ENCODE measurements at places on chromosomes 13 and 19. TPM values are rescaled to one million over a fixed set of nuclear protein-coding genes. Genes with fewer than 3 reads are reported as not detected.

GRCh38 chr19:17720440-17720839, 1.2 kb downstream of the MAP1S start:
- no peaks in the 10 kb centered on the region for H3K36me3 ChIP-seq
- peaks cover 9% of the 10 kb centered on the region for H3K4me1 ChIP-seq
- H3K27me3 ChIP-seq, result no peaks in the 10 kb centered on the region
- H3K27ac ChIP-seq, result no peak overlapping the region

DNA sequence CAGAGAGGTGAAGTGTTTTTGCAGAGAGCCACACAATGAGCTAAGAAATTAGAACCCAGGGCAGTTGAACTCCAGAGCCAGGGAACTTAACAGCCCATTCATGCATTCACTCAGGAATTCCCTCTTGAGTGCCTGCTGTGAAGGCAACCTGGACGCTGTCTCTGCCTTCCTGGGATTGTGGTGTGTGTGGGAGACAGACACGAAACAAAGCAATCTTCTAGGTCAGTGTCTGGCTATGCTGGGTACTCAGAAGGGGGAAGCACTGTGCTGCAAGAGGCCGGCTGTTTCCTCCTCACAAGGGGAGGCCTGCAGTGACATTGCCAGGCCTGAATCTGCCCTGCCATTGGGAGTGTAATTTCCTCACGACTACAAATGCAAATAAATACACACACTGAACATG, 9.7 kb downstream of the BCKDHA start:
- no peak for DNase-seq
- no peaks in the 10 kb centered on the region for H3K36me3 ChIP-seq
- no peaks in the 10 kb centered on the region for H3K4me1 ChIP-seq
- no peak overlapping the region for H3K4me3 ChIP-seq
- no peaks in the 10 kb centered on the region for H3K27me3 ChIP-seq

DNA sequence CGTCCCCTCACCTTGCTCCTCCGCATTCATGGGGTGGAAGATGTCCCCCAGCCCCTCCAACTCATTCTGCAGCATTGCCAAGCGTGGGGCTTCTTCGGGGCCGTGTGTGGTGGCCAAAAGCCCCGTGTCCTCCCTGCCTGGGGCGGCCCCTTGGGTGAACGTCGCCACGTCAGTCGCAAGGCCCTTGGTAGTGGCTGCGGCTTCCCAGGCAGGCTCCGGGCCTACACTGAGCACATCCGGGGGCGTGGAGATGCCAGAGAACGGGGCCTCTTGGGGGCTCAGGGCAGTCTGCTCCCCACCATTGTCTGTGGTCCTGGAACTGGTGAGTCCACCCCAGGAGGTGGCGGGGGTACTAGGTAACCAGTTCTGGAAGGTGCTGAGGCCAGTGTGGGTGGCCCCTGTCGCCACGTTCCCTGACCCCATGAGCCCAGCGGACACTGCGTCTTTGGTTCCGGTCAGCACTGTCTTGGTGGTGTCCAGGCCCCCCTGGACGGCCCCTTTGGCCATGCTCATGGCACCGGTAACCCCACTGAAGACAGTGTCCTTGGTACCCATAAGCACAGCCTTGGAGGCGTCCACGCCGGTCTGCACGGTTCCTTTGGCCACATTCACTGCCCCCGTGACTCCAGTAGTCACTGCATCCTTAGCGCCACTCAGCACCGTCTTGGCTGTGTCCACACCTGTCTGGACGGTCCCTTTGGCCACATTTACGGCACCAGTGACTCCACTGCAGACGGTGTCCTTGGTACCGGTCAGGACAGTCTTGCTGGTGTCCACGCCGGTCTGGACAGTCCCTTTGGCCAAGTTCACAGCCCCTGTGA, 7.6 kb downstream of the PLIN4 start:
- H3K4me3 ChIP-seq, result no peak overlapping the region
- no peaks in the 10 kb centered on the region for H3K27me3 ChIP-seq
- H3K36me3 ChIP-seq, result no peaks in the 10 kb centered on the region
- DNase-seq, result no peak

- DNase-seq, result no peak
- H3K27ac ChIP-seq, result no peak overlapping the region
- peaks cover 6% of the 10 kb centered on the region for H3K4me1 ChIP-seq
- no peaks in the 10 kb centered on the region for H3K36me3 ChIP-seq
- no peaks in the 10 kb centered on the region for H3K27me3 ChIP-seq
These were observed 4.5 kb downstream of the MAP2K7 start for GRCh38 chr19:7908078-7908699.

DNA sequence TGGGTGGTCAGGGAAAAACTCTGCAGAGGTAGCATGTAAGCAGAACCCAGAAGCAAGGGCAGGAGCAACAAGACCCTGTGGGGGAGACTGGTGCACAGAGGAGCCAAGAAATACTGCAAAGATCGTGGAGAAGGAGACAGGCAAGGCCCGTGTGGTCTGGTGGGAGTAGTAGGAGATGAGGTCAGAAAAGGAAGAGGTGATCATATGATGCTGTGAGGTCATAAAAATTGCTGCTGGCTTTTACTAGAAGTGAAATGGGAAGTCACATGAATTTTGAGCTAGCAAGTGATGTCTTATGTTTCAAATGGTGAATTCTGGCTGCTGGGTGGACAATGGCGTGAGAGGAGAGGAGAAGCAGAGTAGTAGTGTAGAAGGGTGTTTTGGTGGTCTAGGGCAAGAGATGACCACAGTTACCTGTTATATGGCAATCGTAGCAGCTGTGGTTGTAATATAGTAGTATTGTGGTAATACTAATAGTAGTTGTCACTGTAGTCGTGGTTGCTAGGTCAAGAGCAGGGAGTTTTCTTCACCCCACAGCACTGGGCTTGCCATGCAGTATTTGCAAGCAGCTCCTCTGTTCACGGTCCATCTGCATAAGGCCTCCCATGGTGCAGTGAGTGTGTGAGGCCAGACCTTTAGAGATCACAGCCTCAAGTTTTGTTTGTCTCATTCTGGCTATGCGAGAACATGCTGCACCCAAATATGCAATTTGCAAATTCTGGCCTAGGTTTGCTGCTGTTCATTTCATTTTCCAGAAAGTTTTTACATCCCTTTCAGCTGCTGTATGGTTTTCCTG, 205.0 kb downstream of the TSHZ3 start:
- no peaks in the 10 kb centered on the region for H3K27me3 ChIP-seq
- H3K27ac ChIP-seq, result no peak overlapping the region
- H3K36me3 ChIP-seq, result no peaks in the 10 kb centered on the region
- no peak for DNase-seq
- H3K4me3 ChIP-seq, result no peak overlapping the region

Gene KCNC3
- total RNA-seq, result 10.8 TPM

Data from Panc1 (cell line).